NCI-H187 (cell line): ENCODE measurements at places on chromosomes 4 and X.

DNA sequence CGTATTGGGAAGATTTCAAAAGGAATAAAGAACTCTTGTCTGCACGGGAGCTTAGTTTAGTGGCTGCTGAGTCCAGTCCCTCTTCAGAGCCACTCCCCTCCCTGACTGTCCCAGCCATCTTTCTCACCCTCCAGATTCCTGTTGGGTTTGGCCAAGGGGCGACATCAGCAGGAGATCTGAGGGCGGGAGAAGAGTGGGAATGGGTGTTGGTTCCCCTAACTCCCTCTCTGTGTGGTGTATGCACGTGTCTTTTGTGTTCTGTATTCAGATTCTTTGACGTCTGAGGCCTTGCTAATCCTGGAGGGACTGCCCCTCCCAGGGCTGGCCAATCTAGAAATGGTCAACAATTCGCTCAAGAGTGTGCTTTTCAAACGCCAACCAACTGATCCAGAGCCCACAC is 37.4 kb downstream of the CYTL1 start:
- no peak for DNase-seq

DNA sequence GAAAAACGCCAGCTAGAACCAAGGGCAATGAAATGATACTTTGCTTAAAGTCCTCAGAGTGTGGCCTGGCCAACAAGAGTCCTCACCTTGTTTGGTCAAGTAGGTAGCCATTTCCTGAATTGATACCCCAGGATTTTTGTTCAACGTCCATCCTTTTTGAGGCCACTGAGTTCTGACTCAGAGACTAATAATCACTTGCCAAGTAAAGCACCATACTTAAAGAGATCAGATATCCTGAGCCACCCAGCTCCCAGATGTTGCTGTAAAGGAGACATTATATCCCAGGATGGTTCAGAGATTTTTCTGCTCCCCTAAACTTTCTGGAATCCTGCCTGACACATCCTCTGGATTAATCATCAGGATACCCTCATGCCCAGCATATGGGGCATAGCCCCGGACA is 190.9 kb downstream of the RAP1GDS1 start:
- no peak for DNase-seq

DNA sequence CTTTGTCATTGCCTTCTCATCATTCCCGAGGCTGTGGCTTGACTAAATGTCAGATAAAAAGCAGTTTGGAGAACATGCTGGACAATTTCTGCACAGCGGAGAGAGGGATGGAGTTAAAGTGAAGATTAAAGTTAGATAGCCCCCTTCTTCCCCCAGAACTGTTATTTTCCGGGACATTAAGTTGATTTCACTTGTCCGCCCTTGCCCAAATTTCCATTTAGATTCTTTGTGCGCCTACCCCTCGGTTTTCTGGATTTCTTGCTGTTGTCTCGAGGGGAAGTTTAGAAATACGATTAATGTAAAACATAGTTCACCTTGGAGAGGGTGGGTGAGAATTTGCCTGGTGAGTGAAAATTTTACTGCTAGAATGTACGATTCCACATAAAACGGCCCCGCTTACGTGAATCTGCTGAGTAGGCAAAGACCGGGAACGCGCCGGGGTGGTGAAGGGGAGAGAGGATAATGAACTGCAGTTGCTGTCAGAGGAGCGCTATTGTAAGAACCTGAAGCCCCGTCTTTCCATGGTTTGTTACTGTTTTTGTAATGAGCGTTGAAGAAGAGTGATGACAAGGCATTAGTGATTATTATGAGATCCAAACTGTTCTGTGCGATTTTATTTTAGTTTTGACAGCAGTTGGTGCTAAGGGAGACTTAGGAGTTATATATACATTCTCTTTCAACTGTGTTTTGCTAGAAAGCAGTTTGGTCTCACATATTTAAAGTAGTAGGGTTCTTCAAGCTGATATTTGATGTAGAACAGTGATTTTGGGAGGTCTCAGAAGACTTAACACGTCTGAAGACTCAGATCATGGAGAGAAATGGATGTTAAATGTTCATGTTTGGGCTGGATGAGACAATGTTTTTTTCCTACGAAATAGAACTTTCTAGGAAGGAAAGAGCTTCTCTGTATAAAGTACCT is 73.0 kb downstream of the AFF1 start:
- peak; percentile 72 for DNase-seq

- DNase-seq = no peak
Measured at GRCh38 chrX:23820235-23820782, 37.3 kb downstream of the SAT1 start.
